ENCODE measurements at places on chromosomes 6 and 20.

GRCh38 chr6:30615958-30616810 lies 859 bp downstream of the PPP1R10 start:
- DNase-seq: no peak

GRCh38 chr6:124633655-124634054 lies 328.6 kb upstream of the RNF217 start:
- DNase-seq: no peak

DNA sequence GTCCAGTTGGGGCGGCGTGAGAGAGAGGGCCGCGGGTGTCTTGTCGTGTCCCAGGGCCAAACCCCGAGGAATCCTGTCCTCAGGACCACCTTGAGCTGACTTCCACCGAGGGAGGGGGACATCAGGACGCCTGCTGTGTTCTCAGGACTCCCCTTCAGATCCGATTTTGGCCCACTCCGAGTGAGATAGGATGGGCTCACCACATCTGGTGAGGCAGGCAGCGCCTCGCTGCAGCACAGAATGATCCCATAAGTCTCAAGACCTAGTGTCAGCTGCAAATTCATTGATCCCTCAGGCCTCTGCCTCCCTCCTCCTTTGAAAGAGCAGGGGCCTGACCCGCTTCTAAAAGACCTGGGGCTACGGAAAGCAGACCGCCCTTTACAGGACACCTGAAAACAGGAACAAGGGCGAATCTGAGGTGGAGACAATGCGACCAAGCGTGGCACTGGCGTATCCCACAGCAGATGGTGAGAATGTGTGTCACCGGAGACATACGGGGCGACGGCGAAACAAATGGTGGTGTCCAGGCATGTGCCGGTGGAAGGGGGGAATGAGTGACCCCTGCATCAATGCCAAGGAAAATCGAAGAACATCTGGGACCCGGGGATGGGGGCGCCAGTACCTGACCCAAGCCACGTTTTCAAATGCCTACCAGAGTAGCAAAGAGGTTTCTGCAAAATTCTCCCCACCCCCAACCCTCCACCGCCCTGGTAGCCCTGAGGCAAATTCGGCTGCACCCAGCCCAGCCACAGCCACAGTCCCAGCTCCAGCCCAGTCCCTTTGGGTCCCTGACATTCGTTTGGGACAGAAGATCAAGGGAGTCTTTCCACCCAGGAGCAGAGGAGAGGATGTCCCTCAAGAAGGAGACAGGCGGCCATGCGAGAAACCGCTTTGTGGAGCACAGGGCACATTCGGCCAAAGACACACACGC lies 162.1 kb upstream of the ZNF337 start:
- DNase-seq: no peak

DNA sequence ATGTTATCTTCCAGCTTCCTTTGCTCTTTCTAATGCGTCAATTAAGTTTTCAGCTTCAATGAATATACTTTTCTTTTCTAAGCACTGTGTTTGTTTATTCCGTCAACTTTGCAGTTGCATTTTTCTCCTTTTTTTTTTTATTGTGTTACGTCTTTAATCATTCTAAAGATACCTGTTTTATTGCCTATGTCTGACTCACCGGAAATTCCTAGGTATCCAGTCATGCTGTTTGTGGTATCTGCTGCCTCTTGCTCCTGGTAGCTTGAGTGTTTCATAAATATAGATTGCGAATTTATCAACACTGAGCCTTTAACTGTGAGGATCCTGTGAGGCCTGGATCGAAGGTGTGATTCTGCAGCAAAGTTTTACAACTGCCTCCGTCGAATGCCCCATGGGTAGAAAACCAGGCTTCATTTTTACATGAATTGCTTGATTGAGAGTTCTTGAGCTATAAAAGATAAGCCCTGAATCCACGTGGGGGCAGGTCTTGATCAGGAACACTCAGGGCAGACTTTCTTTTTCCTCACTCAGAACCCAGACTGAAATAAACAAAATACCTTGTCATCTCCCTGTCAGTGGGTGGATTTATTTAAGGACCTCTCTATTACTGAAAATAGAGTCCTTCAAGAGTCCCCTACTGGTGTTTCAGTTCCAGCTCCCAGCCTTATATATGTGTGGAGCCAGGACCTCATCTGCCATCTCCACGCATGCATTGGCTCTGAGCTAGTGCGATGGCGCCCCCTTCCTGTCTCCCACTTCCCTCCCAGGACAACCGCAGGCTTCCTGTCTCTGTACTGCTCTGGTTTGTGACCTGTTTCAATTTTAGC lies 60.1 kb upstream of the LRRC1 start:
- no peak for DNase-seq

- no peak for DNase-seq
Observed at GRCh38 chr6:21137700-21138335, 455.7 kb upstream of the SOX4 start.

- DNase-seq: no peak
Observed at GRCh38 chr6:4986999-4987398, 16.8 kb downstream of the RPP40 start.

Measured in activated T-helper 1 cell treated with anti-CD3 and anti-CD28 coated beads, Interleukin-2, amount 50 U/mL, for 16 hours (primary cell).